Mesothelial cell of epicardium (in vitro differentiated cells): ENCODE measurements at places on chromosomes 2 and 18. TPM values are rescaled to one million over a fixed set of nuclear protein-coding genes. Genes with fewer than 3 reads are reported as not detected.

CEBPZ gene
- 39.1 to 41.1 TPM (median 40.8 TPM) in 3 replicates for total RNA-seq

GRCh38 chr2:97718942-97719341, 5.6 kb downstream of the ZAP70 start:
- DNase-seq, result no peak
- peaks cover 6% of the 10 kb centered on the region for H3K4me1 ChIP-seq
- no peak overlapping the region for H3K4me3 ChIP-seq
- no peaks in the 10 kb centered on the region for H3K27me3 ChIP-seq
- no peak overlapping the region for H3K27ac ChIP-seq

DNA sequence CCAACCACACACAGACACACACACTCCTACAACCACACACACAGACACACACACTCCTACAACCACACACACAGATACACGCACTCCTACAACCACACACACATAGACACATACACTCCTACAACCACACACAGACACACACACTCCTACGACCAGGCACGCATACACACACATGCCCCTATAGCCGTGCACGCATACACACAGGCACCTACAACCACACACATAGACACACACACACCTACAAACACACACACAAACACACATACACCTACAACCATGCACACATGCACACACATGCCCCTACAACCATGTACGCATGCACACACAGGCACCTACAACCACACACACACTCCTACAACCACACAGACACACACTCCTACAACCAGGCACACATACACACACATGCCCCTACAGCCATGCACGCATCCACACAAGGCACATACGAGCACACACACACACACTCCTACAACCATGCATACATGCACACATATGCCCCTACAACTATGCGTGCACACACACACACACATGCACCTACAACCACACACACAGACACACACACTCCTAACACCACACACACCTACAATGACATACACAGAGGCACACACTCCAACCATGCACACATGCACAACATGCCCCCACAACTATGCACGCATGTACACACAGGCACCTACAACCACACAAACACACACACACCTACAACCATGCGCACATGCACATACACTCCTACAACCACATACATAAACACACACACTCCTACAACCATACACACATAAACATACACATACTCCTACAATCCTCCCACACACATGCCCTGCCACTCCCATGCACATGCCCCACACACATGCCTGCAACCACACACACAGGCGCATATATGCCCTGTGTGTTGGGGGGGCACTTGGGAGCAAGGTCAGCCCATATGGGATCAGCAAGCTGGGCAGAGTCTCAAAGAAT, 19.1 kb upstream of the TEX51 start:
- H3K4me3 ChIP-seq, result no peak overlapping the region
- no peaks in the 10 kb centered on the region for H3K4me1 ChIP-seq
- no peaks in the 10 kb centered on the region for H3K36me3 ChIP-seq

CTAGE1 gene
- 0.07 to 0.13 TPM (median 0.11 TPM) in 3 replicates for total RNA-seq

PRSS56 gene
- 0.09 TPM in 1 of 3 replicates, not detected in the others for total RNA-seq

GALNT13 gene
- total RNA-seq, result 15.8 to 18.4 TPM (median 16.1 TPM) in 3 replicates

OTX1 gene
- 0.71 to 1.1 TPM (median 0.87 TPM) in 3 replicates for total RNA-seq

DSC3 gene
- 29.1 to 32.6 TPM (median 30.9 TPM) in 3 replicates for total RNA-seq

GRCh38 chr2:44974064-44974715, 32.7 kb downstream of the SIX3 start:
- no peaks in the 10 kb centered on the region for H3K4me1 ChIP-seq
- H3K4me3 ChIP-seq, result no peak overlapping the region
- no peaks in the 10 kb centered on the region for H3K36me3 ChIP-seq
- no peak overlapping the region for H3K27ac ChIP-seq

- peaks cover 5% of the 10 kb centered on the region for H3K4me1 ChIP-seq
- no peak overlapping the region for H3K27ac ChIP-seq
- DNase-seq, result no peak
- no peak overlapping the region for H3K4me3 ChIP-seq
- H3K36me3 ChIP-seq, result no peaks in the 10 kb centered on the region
These were observed 31.7 kb upstream of the ARL4C start for GRCh38 chr2:234528410-234529148.

- H3K27me3 ChIP-seq, result peaks cover 5% of the 10 kb centered on the region
- no peak for DNase-seq
- H3K36me3 ChIP-seq, result no peaks in the 10 kb centered on the region
- no peak overlapping the region for H3K27ac ChIP-seq
- H3K4me3 ChIP-seq, result no peak overlapping the region
These were observed 29.6 kb downstream of the TFCP2L1 start for GRCh38 chr2:121255358-121255757.

KANSL1L gene
- 24.4 to 28.0 TPM (median 25.9 TPM) in 3 replicates for total RNA-seq

PRKAG3 gene
- total RNA-seq, result 2.8 to 3.6 TPM (median 2.9 TPM) in 3 replicates

DNA sequence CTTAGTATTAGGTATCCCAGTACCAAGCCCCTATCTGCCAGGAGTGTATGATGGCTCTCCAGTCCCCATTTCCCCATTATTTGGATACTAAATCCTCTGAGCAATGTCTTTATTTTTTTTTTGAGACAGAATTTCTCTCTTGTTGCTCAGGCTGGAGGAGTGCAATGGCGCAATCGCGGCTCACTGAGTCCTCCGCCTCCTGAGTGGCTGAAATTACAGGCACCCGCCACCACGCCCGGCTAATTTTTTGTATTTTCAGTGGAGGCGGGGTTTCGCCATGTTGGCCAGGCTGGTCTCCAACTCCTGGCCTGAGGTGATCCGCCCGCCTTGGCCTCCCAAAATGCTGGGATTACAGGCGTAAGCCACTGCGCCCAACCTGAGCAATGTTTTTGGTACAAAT, 3.6 kb upstream of the PHLPP1 start:
- H3K27ac ChIP-seq, result no peak overlapping the region
- H3K4me1 ChIP-seq, result peaks cover 17% of the 10 kb centered on the region
- H3K27me3 ChIP-seq, result no peaks in the 10 kb centered on the region
- no peaks in the 10 kb centered on the region for H3K36me3 ChIP-seq
- no peak for DNase-seq

- no peak for DNase-seq
- H3K27me3 ChIP-seq, result no peaks in the 10 kb centered on the region
- no peak overlapping the region for H3K27ac ChIP-seq
- peaks cover 13% of the 10 kb centered on the region for H3K36me3 ChIP-seq
- H3K4me1 ChIP-seq, result no peaks in the 10 kb centered on the region
These were observed 35.8 kb upstream of the GRB14 start for GRCh38 chr2:164657129-164657528.
